ENCODE measurements at places on chromosomes 2 and 18.

- no peaks in the 10 kb centered on the region for H3K36me3 ChIP-seq
- H3K27me3 ChIP-seq, result peaks cover 72% of the 10 kb centered on the region
- peak; percentile 79 for DNase-seq
- peaks cover 20% of the 10 kb centered on the region for H3K4me1 ChIP-seq
- no peak overlapping the region for H3K27ac ChIP-seq
- peak overlapping the region; percentile 65 for H3K4me3 ChIP-seq
Observed at GRCh38 chr2:120343433-120344105, 2.4 kb upstream of the INHBB start.

- H3K27me3 ChIP-seq, result no peaks in the 10 kb centered on the region
- no peak for DNase-seq
- H3K4me1 ChIP-seq, result peaks cover 8% of the 10 kb centered on the region
- H3K4me3 ChIP-seq, result no peak overlapping the region
Observed at GRCh38 chr18:58364876-58365528, 263.9 kb downstream of the ALPK2 start.

DNA sequence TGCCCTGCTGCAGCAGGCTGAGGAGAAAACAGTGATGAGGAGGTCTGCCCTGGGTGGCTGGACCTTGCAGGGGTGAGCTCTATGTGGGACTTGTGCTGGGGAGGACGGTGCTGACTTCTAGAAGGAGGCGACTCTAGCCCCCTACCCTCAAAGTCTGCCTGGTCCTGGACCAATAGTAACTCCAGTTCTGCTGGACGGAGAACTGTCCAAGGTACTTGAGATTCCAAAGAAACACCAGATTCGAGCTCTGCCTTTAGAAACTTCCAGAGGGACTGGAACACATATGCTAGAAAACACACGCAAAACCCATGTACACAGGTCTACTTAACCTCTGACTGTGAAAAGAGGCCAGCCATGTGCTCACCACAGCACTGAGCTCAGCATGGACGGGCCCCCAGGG is 260.6 kb downstream of the TWIST2 start:
- no peak overlapping the region for H3K27ac ChIP-seq
- no peaks in the 10 kb centered on the region for H3K27me3 ChIP-seq
- no peak for DNase-seq
- H3K4me3 ChIP-seq, result no peak overlapping the region
- no peaks in the 10 kb centered on the region for H3K4me1 ChIP-seq
- peaks cover 3% of the 10 kb centered on the region for H3K36me3 ChIP-seq

DNA sequence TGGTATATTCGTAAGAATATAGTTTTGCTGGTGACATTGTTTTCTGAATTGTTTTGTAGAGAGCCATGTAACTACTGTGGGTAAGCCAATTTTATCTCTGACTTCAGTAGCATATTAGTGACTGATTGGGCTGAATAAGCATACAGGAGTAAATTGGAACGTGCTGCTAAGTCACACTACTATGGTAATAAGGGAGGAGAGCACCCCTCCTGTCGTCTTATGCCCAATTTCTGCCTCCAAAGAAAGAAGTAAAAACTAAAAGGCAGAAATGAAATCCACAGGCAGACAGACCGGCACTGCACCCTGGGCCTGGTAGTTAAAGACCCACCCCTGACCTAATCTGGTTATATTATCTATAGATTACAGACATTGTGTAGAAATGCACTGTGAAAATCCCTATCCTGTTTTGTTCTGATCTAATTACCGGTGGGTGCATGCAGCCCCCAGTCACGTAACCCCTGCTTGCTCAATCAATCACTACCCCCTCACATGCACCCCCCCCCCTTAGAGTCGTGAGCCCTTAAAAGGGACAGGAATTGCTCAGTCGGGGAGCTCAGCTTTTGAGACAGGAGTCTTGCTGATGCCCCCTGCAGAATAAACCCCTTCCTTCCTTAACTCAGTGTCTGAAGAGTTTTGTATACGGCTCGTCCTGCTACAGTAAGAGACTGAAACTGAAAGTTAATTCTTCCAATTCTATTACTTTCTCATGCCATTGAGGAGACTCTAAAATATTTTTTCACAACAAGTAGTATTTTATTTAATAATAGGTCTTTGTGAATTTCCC is 167.0 kb downstream of the ZNF804A start:
- no peak for DNase-seq
- H3K27ac ChIP-seq, result no peak overlapping the region
- H3K27me3 ChIP-seq, result no peaks in the 10 kb centered on the region
- no peaks in the 10 kb centered on the region for H3K4me1 ChIP-seq
- H3K4me3 ChIP-seq, result no peak overlapping the region
- H3K36me3 ChIP-seq, result no peaks in the 10 kb centered on the region

GRCh38 chr2:120376101-120376500 is 30.2 kb downstream of the INHBB start:
- H3K27me3 ChIP-seq, result peaks cover 5% of the 10 kb centered on the region
- DNase-seq, result no peak
- no peak overlapping the region for H3K27ac ChIP-seq
- H3K36me3 ChIP-seq, result no peaks in the 10 kb centered on the region
- no peak overlapping the region for H3K4me3 ChIP-seq

DNA sequence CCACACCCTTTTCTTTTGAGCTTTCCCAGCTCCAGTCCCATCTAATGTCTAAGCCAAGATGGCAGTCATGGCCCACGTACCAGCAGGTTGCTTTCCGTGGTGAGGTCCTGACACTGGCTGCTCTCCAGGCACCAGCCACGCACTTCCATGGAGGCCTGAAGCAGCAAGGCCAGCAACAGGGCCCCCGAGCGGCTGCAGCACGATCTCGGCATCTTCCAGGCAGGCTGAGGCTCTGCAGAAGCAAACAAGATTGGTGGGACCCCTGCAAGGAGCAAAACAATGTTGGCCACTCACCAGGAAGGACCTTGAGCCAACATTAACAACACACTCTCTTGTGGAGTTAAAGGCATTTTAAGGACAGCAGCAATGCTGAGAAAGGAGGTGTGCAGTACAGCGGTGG is 3.8 kb downstream of the POMC start:
- H3K4me3 ChIP-seq, result no peak overlapping the region
- H3K4me1 ChIP-seq, result peaks cover 12% of the 10 kb centered on the region
- peaks cover 6% of the 10 kb centered on the region for H3K36me3 ChIP-seq
- DNase-seq, result no peak

DNA sequence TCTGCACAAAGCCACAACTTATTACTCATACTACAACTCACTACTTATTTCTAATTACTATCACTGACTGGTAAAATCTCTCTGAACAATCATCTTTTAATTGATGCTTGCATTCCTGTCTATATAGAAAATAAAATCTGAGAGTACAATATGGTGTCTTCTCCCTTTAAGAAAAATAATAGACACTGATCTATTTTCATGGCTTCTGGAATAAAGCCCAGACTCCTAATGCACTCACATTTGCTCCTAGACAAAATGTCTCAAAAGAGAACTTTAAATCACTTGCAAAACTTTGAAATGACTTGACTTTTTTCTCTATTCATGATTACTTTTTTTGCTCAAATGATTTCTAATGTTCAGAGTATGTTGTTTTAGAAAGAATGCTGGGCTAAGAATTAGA is 28.7 kb downstream of the ESCO1 start:
- H3K4me1 ChIP-seq, result no peaks in the 10 kb centered on the region
- H3K27ac ChIP-seq, result no peak overlapping the region
- no peak for DNase-seq
- H3K4me3 ChIP-seq, result no peak overlapping the region
- H3K36me3 ChIP-seq, result peaks cover 18% of the 10 kb centered on the region
- H3K27me3 ChIP-seq, result no peaks in the 10 kb centered on the region

GRCh38 chr2:71943238-71944182 is 204.2 kb downstream of the CYP26B1 start:
- no peak overlapping the region for H3K27ac ChIP-seq
- peaks cover 4% of the 10 kb centered on the region for H3K4me1 ChIP-seq
- no peak for DNase-seq
- H3K4me3 ChIP-seq, result no peak overlapping the region
- H3K36me3 ChIP-seq, result no peaks in the 10 kb centered on the region

GRCh38 chr18:79742076-79742475 is 55.7 kb upstream of the KCNG2 start:
- no peak overlapping the region for H3K4me3 ChIP-seq
- H3K36me3 ChIP-seq, result peaks cover 31% of the 10 kb centered on the region
- no peak for DNase-seq
- H3K27ac ChIP-seq, result no peak overlapping the region

- peak overlapping the region; percentile 45 for H3K27ac ChIP-seq
- H3K4me1 ChIP-seq, result peaks cover 30% of the 10 kb centered on the region
- no peak for DNase-seq
Observed at GRCh38 chr2:226771067-226771466, 28.6 kb downstream of the IRS1 start.

DNA sequence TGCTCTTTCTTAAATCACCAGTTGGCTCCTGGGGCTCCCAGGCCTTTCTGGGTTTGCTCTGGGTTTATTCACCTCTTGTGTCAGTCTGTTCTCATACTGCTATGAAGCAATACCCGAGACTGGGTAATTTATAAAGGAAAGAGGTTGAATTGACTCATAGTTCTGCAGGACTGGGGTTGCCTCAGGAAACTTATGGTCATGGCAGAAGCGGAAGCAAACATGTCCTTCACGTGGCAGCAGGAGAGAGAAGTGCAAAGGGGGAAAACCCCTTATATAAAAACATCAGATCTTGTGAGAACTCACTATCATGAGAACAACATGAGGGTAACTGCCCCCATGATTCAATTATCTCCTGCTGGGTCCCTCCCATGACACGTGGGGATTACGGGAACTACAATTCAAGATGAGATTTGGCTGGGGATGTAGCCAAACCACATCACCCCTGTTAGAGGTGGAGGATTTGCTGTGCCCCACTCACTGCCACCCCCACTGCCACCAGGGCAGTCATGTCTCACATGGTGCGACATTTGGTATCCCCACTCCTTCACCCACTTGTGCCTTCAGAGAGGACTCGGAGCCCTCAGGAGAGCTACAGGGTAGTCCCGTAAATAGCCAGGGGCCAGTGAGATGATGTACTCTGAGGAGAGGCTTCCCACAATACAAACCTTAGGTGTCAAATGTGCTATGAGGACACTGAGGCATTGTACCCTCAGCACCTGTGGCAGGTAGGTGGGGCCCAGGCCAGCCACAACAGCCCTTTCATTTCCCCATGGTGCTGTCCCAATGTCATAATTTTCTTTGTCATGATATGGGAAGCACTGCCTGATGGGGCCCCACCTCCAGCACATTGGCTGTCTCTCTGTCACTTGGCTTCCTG is 35.7 kb downstream of the CDC42EP3 start:
- peaks cover 34% of the 10 kb centered on the region for H3K4me1 ChIP-seq
- H3K27me3 ChIP-seq, result no peaks in the 10 kb centered on the region
- H3K27ac ChIP-seq, result no peak overlapping the region
- no peaks in the 10 kb centered on the region for H3K36me3 ChIP-seq
- H3K4me3 ChIP-seq, result no peak overlapping the region

DNA sequence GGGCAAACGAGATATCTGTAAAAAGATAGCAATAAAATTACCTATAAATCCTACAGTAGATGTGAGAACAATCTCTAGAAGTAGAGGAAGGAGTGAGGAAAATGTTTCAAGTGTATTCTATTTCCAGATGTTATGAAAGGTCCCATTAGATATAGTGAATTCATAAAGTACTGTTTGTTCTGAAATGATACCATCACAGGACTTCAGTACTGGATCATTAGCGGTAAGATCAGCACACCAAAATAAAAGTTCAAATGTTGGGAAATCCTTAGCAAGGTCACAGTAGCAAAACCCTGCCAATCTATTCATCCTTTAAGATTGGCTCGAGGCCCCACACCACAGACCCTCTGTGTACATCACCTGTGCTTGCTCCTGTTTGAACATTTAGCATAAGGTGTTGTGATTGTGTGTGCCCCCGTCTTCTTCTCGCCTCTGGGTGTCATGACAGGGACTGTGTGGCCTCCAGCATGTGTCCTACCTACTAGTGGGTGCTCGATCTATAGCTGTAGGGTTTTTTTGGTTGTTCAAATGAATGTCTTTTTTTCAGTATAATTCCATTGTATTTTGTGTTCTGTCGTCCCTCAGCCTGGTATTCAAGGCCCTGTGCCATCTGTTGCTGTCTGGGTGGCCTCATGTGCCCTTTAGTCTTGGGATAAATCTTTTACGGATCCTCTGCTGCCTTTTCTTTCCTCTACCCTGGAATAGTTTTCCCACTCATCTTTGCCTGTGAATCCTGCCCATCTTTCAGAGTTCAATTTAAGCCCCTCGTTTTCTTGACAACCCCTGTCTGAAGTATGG is 9.1 kb downstream of the MFSD6 start:
- no peaks in the 10 kb centered on the region for H3K4me1 ChIP-seq
- H3K36me3 ChIP-seq, result no peaks in the 10 kb centered on the region
- no peak for DNase-seq
- H3K27ac ChIP-seq, result no peak overlapping the region

GRCh38 chr2:150110548-150110947 is 376.9 kb downstream of the RND3 start:
- H3K4me1 ChIP-seq, result peaks cover 9% of the 10 kb centered on the region
- no peak overlapping the region for H3K27ac ChIP-seq
- H3K36me3 ChIP-seq, result no peaks in the 10 kb centered on the region
- DNase-seq, result no peak
- H3K27me3 ChIP-seq, result no peaks in the 10 kb centered on the region
- H3K4me3 ChIP-seq, result no peak overlapping the region

DNA sequence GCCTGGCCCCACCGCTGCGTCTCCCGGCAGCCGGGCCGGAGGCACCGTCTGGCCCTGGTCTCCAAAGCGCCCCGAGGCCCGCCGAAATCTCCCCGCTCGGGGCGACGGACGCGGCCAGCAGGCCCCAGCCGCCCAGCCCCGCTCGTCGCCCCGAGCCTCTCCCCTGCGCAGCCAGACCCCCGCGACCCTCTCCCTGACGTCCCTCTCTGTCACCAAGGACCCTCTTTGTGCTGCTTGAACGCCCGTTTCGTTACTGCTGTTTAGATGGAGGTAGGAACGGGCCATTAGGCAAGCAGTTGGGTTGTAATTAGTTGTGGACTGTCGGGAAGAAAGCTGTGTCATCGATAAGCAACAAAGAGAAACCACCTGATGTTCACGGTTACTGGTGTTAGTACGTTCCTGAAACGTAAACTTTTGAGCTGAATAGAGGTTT is 686 bp downstream of the UBXN4 start:
- peaks cover 27% of the 10 kb centered on the region for H3K4me1 ChIP-seq
- H3K4me3 ChIP-seq, result peak overlapping the region; percentile 96
- DNase-seq, result peak; percentile 43
- peak overlapping the region; percentile 100 for H3K27ac ChIP-seq

DNA sequence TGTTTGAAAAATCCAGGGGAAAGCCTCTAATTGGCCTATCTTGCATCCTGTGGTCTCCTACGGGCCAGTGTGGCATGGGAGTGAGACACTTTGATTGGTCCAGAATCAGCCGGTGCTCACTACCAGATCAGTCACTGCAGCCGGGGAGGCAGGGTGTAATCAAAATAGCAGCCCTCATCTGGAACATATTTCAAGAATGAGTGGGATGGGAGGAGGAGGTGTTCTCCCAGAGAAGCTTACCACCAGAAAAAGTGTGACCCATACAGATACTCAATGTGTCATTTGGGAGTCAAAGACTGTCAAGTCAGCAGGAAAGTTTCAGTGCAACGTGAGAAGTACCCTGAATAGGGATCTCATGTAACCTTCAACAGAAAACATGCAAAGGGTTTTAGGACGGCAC is 393.9 kb upstream of the SLC14A2 start:
- no peak overlapping the region for H3K27ac ChIP-seq
- H3K4me3 ChIP-seq, result no peak overlapping the region
- no peak for DNase-seq
- H3K27me3 ChIP-seq, result no peaks in the 10 kb centered on the region
- H3K36me3 ChIP-seq, result peaks cover 2% of the 10 kb centered on the region
- no peaks in the 10 kb centered on the region for H3K4me1 ChIP-seq

- H3K27ac ChIP-seq, result peak overlapping the region; percentile 72
- no peaks in the 10 kb centered on the region for H3K27me3 ChIP-seq
- no peak for DNase-seq
- no peaks in the 10 kb centered on the region for H3K36me3 ChIP-seq
- H3K4me3 ChIP-seq, result no peak overlapping the region
- H3K4me1 ChIP-seq, result peaks cover 24% of the 10 kb centered on the region
Observed at GRCh38 chr2:211391189-211391567, 834.8 kb downstream of the CPS1 start.

All from neural crest cell (in vitro differentiated cells).